Hypothalamus (tissue), 51 donors: ENCODE measurements at places on chromosomes 12 and 14.

- DNase-seq = no peak
Measured at GRCh38 chr14:22483863-22484593, 105.0 kb downstream of the DAD1 start.

DNA sequence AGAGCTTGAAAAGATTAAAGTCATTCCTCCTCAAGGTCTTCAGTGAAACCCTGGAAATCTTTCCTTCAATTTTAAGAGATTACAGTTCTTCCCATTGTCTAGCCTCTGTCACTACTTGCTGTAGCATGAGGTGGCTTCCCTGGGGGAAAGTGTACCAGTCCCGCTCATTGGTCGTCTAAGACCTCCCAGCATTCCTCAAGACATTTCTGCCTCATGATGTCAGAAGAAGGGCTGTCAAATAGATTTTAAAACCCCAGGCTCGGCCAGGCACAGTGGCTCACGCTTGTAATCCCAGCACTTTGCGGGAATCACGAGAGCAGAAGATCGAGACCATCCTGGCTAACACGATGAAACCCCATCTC lies 46.7 kb downstream of the SMUG1 start:
- DNase-seq = no peak

GRCh38 chr14:73591690-73592449 lies at the start of gene ACOT4:
TSS of gene ACOT4 (plus strand) at chr14:73591873. CDS start at chr14:73591960, 87 bp downstream.
- peak; percentile 8 for DNase-seq

GRCh38 chr12:108939594-108939993 lies 59.7 kb downstream of the DAO start:
- DNase-seq = no peak

DNA sequence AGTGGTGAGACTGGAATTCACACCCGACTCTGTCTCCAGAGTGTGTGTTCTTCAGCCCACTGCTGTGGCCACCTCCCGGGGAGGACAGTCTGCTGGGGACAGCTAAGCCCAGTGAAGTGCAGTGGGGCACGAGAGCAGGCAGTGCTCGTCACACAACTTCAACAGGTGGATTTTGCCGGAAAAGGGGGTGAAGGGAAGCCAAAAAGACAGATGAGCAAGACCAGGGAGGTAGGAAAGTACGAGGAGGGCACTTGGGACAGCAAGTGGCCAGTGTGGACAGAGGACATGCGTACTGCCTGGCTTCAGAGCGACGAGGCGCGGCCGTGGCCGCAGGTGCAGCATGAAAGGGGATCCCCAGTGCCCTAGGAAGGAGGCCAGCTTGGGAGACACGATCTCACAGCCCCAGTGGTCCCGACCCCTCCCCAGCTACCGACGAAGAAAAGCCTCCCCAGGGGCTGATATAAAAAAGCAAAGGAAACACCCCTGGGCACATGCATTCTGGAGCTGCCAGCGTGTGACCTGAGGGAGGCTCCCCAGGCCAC lies 96.1 kb downstream of the FBXL14 start:
- no peak for DNase-seq

DNA sequence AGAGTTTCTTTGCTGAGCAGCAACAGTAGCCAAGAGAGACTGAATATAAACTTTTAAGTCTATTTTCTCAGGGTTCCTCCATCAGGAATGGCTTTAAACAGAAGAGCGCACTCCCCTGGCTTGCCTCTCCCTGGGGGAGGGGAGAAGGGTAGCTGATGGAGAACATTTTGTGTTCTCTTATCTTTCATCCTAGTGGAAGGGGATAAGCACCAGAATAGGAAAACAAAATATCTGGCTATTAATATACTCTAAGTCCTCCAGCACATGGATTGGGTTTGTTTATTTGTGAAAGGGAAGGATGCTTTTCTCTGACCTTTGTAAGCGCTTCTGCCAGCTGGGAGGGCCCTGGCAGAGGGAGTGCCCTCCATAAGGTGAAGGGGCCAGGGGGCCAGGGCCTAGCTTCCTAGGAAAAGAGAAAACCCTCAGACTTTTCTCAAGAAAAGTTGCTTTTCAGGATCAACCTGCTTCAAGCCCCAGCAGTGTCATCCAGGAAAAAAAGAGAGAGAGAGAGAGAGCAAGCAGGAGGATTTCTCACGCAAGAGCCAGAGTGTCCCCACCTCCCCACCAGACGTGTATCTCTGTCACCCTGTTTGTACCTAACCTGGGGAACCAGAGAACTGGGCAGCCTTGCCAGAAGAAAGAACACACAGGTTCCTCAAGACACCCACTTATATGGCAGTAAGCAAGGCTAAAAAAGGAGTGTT lies 34.3 kb upstream of the ATP2A2 start:
- DNase-seq = no peak

DNA sequence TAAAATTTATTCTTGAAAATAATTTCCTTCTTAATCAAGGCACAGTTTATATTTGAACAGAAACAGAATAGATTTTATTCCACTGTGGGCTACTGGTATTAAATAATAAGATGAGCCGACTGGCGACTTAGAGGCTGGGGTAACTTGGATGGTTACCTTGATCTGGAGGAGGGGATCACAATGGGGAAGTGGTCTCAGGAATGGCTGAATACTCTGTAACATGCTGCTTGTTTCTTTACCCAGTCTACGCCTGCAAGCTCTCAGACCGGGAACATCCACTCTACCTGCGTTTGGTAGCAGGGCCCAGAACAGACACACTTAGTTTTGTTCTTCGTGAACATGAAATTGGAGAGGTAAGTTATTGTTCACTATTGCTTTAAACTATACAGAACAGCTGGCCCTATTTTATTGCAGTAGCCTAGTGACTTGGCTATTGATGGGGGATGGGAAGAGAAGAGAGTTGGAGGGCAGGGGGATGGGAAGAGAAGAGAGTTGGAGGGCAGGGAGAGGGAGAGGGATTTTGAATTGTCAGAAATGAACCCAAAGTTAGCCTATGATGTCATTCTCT lies 67.9 kb downstream of the GNS start:
- DNase-seq = no peak

GRCh38 chr12:1171657-1172408 lies 180.8 kb downstream of the ERC1 start:
- DNase-seq = no peak

GRCh38 chr12:3574986-3575385 lies 84.0 kb downstream of the PRMT8 start:
- no peak for DNase-seq

DNA sequence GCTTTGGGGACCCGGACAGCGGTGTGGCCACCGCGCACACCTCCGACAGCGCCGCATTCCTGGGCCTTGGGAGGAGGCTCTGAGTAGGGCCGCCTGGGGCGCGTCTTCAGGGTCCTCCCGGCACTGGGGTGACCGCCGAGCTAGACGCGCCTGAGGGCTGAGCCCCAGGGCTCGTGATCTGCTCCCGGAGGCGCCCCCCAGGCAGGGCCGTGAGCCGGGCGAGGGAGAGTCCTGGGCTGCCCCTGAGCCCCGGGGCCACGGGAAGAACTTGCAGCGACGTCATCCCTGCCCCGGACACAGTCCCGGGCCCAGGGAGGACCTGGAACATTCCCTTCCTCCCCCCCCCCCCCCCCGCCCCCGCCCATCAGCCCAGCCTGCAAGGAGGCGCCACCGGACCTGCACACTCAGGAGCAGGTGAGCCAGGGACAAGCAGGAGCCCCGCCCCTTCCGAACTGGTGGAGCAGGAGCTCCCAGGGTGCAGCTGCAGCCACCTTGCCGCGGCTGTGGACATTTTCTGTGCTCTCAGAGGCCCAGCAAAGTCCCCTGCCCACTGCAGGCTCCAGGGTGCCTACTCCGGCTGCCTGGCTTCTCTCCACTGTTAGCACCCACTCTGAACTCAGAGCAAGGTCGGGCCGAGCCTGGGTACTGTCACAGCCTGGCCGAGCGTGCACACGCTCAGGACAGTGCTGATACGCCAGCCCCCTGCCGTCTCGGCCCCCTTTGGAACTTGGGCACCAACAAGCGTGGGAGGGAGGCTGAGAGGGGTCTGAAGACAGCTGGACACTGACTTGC lies 50.7 kb downstream of the A2M start:
- peak; percentile 57 for DNase-seq

- no peak for DNase-seq
Measured at GRCh38 chr14:105848570-105848969, 322.2 kb downstream of the TMEM121 start.

GRCh38 chr12:50641566-50641965 lies 122.3 kb upstream of the ATF1 start:
- no peak for DNase-seq

DNA sequence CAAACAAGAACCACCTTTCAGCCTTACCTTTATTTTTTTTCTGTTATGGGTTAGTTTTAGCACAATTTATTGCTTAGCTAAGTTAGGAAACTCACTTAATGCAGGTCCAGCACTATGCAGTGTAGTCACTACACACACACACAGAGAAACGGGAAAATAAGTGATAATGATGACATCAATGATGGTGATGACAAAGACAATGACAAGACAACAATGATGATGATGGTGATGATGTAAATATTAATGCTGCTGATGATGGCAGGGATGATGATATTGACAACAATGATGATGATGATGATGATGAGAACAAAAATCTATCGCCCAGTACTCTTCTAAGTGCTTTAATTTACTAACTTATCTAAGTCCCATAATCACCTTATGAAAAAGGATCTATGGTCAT lies 41.1 kb downstream of the WSCD2 start:
- no peak for DNase-seq

- no peak for DNase-seq
Measured at GRCh38 chr12:53300187-53300586, 692 bp downstream of the MYG1 start.

DNA sequence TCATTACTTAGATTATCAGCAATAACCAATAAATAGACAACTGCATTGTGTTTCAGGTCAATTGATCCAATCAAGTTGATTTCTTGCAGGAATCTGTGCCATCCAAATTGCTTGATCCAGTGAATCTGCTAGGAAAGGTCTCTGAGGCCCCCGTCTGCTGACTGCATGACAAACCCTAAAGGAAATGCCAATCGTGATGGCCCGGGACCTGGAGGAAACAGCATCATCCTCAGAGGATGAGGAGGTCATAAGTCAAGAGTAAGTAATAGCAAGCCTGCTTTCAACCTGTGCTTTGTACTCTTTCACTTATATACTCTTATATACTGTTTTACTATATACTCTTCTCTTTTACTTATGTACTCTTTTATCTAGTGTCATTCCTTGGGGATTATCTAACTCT lies 1.9 kb downstream of the TTLL5 start:
- no peak for DNase-seq

DNA sequence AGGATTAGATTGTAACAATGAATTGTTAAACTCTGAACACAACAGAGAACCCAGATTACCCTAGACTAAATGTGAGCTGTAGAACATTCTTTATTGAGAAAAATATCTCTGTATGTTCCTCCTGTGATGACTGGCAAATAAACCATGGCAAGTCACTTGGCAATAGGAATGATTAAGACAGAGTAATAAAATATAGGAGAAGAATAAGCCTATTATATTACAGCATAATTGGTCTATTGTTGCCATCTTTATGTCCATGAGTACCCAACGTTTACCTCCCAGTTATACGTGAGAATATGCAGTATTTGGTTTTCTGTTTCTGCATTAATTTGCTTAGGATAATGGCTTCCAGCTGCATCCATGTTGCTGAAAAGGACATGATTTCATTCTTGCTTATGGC lies 211.2 kb upstream of the AVPR1A start:
- no peak for DNase-seq

- no peak for DNase-seq
Measured at GRCh38 chr14:54652605-54653052, 85.7 kb downstream of the SAMD4A start.

GRCh38 chr12:13288937-13289652 lies 92.6 kb downstream of the EMP1 start:
- no peak for DNase-seq

GRCh38 chr14:103108749-103109207 lies 14.3 kb downstream of the EXOC3L4 start:
- DNase-seq = no peak

- DNase-seq = no peak
Measured at GRCh38 chr12:11730299-11731041, 81.0 kb downstream of the ETV6 start.

- peak; percentile 45 for DNase-seq
Measured at GRCh38 chr14:24279301-24280186, 8.1 kb upstream of the RABGGTA start.
